Stimulated activated naive CD4-positive, alpha-beta T cell treated with Interleukin-2 at 50 U/mL for 16 hours (primary cell): ENCODE measurements at places on chromosomes 2 and 18.

DNA sequence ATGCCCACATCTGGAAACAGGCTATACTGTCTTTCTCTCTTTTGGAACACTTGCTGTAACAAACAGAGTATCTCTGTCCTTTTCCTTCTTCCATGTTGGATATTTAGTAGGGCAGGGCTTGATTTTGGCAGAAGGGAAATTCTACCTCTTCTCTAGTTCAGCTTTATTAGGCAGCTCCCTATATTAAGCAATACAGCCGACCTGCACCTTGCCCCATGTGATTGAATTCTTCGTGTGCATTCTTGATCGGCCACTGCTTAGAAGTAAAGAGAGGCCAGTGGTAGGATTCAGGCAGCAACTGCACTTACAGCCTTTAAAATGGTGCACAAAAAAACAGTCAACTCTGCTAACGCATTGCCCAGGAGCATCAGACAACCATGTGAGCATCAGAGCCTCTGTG lies 31.3 kb upstream of the FIGN start:
- no peak for DNase-seq

DNA sequence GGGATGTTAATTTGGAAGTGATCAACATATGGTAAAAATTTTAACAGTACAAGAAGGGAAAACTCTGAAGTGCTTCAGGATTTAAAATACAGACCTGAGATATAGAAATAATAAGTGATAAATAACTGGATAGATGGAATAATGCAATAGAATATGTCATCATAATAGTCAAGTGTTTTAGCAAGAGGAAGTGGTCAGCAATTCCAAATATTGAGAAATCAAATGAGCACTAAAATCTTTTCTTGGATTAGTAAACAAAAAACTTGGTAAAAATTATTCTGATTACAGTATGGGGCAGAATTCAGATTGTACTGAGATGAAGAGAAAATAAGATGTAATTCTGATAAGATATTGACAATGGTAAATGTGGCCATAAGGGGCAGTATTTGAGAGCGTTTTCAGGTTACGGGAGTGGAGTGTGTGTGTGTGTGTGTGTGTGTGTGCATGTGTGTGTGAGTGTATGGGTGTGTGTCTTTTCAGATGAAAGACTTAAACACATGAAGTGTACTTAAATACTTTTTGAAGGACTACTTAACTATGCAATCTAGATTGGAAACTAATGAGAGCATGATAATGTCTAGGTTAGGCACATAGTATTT lies 217.9 kb upstream of the ITGA4 start:
- no peak for DNase-seq

GRCh38 chr2:155871940-155872339 lies 460.6 kb downstream of the NR4A2 start:
- DNase-seq: no peak

GRCh38 chr18:50697509-50697908 lies 122.3 kb downstream of the MRO start:
- no peak for DNase-seq

DNA sequence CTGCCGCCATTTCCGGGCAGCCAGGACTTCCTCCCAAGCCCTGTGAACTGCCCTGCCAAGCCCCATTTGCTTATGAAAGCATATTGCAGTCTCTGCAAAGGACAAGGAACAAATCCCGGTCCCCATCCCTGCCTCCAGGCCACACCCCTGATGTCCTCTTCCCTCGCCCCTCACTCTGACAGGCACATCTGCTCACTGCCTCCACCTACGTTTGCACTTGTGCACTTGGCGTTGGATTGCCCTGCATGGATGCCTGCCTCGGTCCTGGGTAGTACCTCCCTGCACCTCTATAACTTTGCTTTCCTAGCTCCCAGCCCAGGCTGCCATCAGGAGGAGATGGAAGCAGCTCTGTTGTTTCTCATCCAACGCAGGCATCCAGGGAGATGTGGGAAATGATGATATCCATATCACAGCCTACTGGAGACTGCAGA lies 19.6 kb upstream of the RPL31 start:
- no peak for DNase-seq

DNA sequence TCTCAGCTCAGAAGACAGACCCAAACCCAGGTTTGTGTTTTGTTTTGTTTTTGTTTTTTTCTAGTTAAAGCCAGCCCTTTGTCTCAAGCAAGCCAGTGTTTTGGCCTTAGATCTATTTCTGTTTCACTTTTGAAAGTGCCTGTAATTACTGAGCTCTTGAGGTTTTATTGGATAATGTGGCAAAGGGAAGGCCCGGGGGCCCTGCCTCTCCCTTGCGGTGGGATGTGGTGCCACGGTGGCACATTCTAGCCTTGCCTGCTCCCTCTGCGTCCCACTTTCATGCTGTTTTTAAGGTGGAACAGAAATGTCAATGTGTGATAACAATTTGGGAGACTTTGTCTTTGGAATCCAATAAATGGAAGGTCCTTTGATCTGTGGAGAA lies 2.5 kb downstream of the HPCAL1 start:
- DNase-seq: peak; percentile 45

DNA sequence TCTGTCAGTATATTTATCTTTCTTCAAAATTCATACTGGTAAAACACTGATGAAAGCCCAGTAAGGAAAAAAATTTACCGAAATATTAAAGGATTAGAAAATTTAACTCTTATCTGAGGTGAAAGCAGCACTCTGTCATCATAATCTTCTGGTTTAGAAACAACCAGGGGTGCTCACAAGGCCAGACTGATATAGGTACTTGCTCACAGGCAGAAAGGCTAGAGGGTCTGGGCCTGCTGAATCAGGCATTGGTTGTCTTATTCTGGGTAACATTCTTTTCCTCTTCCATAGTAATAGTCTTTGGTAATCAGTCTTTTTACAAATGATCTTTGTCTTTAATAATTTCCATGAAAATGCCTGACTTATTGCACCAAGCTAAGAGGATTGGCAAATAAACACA lies 221.4 kb upstream of the TFPI start:
- no peak for DNase-seq

GRCh38 chr2:191938779-191939178 lies 91.9 kb upstream of the CAVIN2 start:
- DNase-seq: no peak

GRCh38 chr2:201631041-201631440 lies 12.3 kb downstream of the TMEM237 start:
- DNase-seq: no peak

- no peak for DNase-seq
Observed at GRCh38 chr18:35408843-35409261, 31.7 kb upstream of the ZNF396 start.

GRCh38 chr18:36187193-36187825 lies at the start of gene MOCOS:
MOCOS (plus strand) TSS chr18:36187497; CDS start chr18:36187540, 43 bp downstream.
- DNase-seq: peak; percentile 15

GRCh38 chr2:103139628-103140268 lies 377.9 kb downstream of the TMEM182 start:
- DNase-seq: no peak

- no peak for DNase-seq
Observed at GRCh38 chr2:222709191-222709891, 37.9 kb downstream of the MOGAT1 start.

GRCh38 chr2:158101384-158101926 lies at the start of gene UPP2:
UPP2 (plus strand) TSS chr2:158101876; CDS start chr2:158102064, 188 bp downstream.
- DNase-seq: no peak

- no peak for DNase-seq
Observed at GRCh38 chr2:69581774-69582581, 61.6 kb downstream of the AAK1 start.

GRCh38 chr2:237060534-237061312 lies 25.0 kb upstream of the COPS8 start:
- no peak for DNase-seq

GRCh38 chr2:107263628-107264027 lies 377.7 kb upstream of the ST6GAL2 start:
- no peak for DNase-seq

DNA sequence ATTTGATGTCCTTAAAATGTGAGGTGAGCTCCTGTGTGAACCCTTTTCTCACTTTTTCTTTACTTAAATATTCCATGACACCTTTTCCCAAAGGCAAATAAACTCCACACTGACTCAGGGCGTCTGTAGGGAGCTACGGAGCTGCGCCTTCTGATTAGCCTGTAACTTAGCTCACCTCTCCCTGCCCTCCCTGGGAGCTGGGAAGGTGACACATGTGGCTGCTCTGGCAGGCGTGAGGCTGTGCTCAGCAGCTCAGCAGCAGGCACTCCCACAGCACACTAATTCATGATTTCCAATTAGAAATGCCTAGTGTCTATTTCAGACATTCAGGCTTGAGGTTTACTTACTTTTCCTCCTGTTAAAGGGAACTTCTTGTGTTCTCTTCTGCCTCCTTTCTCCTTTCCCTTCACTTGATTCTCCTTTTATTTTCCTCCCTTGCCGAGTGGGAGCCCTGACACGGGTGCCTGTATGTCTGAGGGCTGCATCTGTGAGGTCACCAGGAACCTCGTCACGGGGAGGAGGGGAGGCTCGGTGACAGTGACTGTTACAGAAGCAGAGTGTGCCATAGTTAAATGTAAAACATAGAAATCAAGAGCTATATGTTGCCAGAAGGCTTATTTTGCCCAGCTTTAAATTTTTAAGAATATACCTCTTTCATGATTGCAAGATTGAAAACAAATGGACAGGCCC lies 437.1 kb downstream of the DCDC2C start:
- DNase-seq: no peak

- DNase-seq: no peak
Observed at GRCh38 chr2:61785583-61785982, 68.3 kb downstream of the FAM161A start.

GRCh38 chr2:230362030-230362691 lies 35.2 kb downstream of the SP140L start:
- DNase-seq: no peak

DNA sequence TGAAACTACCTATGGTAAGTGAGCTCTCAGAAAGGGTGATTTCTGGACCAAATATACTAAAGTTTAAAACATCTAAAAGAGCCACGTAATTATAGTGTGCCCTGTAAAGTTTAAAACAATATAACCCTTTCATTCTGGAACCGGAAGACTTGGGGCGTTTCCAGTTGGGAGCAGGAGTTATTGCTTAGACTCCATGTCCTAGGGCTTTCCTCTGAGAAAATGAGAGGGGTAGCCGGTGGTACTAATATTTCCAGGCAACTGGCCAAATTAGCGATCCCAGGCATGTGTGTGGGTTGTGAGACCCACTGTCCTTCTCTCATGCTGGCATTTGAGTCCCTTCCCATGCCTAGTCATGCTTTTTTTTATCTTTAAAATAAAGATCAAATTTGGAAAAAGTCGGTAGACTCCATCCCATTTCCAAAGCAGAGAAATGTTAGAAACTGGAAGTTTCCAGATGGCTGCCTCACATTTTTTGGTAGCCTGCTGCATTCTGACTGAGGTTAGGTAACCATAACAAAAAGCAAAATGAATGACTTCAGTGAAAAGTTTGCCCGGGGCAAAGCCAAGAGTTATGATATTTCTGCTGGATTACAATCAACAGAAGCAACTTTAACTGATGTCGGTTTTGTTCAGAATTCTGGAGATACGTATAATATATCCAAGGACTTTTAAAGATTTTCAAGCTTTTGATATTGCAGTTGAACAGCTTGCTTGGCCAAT lies 227.4 kb downstream of the SS18 start:
- no peak for DNase-seq

- no peak for DNase-seq
Observed at GRCh38 chr2:130898553-130898952, 61.8 kb downstream of the ARHGEF4 start.

DNA sequence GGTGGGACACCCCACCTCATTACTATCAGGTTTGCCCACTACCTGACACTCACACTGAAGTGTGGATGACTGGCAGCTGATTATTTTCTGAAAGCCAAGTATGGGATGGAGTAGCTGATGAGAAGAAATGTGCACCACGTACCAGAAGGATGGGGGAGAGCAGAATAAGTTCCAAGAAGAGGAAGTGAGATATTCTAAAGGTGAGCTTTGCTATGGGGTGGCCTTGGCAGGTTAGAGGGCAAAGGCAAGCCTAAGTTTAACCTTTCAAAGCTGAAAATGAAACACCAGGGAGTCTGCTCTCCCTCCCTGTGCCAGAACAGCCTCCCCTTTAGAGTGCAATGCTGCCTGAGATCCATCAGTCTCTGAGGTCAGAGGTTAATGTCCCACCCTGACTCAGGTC lies 196.1 kb upstream of the OSR1 start:
- DNase-seq: no peak

- DNase-seq: no peak
Observed at GRCh38 chr2:148680462-148680861, 35.9 kb downstream of the EPC2 start.

- DNase-seq: no peak
Observed at GRCh38 chr2:96532641-96533291, 3.8 kb upstream of the ARID5A start.

DNA sequence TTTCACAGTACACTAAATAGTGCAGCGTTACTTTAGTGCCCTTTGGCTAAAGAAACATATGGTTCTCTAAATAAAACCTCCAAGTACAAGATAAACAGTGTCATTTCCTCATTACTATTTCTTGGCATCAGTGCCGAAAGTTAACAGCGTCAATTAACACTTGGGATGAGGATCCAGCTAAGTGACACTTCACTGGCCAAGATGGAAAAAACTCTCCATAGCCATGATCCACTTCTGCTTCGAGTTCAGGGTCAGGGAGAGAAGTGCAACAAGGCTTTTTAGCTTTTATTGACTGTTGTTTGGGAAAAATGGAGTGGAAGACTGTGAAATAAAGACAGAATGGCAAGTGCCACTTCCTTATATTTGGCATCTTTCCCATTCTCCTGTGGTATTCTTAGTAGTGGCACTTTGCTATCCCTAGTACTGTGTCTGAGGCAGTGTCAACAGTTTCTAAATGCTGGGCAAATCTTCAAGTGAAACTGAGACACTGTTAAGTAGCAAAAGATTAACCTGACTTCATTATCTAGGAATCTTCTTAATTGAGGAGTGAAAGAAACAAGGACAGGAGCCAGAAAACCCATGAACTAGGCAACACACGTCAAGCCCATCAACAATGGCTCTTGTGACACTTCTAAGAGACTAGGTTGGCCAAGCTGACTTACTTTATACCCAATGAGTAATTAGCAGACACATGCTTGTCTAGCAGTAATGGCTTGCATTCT lies 222.5 kb upstream of the SESTD1 start:
- no peak for DNase-seq

GRCh38 chr18:25350489-25351251 lies 1.3 kb downstream of the ZNF521 start:
- no peak for DNase-seq
